ENCODE measurements at places on chromosomes 5 and 9. TPM values are rescaled to one million over a fixed set of nuclear protein-coding genes. Genes with fewer than 3 reads are reported as not detected.

The LCN2 gene
- not detected for total RNA-seq

DNA sequence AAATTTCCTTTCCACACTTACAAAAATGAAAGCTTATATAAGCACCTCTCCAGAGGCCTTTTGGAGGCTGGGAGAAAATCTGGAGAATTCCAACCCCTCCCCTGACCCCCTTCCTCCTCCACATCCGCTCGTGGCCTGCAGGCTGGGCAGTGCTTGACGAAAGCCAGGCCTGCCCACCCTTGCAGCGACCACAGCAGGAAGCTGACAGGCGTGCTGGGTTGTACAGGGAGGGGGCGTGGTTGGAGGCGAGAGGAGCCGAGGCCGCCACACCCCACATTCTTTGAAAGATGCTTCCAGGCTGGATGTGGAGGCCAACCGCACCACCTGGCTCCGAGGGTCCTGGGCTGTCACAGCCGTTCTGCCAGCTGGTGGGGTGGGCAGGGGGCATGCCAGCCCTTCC, 47.8 kb upstream of the IER5L start:
- peak; percentile 88 for DNase-seq

GRCh38 chr5:164885179-164885578, 1379.8 kb downstream of the MAT2B start:
- DNase-seq: no peak

DNA sequence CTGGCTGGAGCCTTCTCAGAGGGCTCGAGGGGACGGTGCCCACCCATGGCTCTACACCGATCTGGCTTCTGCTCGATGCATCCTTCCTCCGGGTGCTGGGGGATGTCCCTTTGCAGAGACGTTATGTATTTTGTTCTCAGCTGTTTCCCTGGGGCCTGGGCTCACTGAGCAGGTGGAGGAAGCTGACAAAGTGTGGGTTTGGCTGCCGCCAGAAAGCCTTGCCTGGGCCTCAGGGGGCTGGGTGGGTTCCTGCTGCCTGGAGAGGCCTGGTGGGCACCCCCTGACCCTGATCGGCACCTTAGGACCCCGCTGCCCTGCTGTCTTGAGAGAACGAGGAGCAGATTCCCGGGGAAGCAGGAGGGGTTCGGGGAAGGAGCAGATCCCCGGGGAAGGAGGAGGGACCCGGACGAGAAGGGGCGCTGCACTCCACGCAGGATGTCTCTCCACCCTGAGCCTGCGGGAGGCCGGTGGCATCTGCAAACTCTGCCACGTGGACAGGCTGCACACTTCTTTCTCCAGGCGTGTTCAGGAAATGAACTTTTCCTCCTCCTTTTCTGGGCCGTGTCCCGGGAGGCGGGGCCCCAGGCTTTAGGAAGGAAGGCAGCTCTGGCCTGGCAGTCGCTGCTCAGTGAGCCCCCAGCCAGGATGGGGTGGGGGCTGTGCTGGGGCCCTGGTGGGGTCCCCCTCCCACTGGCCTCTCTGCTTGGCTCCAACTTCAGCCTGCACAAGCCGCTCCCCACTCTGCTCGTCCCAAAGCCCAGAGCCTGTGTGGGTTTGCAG, 148.9 kb downstream of the RXRA start:
- DNase-seq: no peak

The C9 gene
- not detected for total RNA-seq

DNA sequence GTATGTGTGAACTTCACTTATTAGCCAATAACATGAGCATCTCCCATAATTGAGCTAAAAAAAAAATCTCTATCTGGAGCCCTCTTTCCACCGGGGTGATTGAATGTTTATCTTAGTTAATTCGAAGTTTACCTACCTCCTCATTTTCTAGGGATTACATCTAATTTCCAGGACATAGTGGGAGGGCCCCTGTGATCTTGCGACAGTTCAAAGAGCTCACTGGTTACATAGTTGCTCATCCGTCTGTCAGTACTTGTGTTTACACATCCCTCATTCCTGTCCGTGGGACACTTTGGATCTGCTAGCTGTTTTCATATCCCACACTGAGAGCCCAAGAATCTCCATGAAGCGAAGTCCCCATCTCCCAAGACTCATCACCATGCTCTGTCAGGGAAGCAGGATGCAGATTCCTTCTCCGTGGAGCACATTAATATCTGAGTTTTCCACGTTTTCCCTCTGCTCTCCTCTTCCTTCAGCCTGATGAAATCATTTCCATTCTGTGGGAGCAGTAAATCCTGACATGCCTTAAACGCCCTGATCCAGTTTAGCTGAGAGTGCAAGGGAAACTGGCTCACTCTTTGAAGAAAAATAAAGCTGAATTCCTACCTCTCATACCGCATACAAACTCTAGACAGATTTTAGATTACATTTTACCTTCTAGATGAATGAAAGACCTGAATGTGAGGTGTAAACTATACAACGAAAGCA, 10.2 kb upstream of the SFXN1 start:
- no peak for DNase-seq

DNA sequence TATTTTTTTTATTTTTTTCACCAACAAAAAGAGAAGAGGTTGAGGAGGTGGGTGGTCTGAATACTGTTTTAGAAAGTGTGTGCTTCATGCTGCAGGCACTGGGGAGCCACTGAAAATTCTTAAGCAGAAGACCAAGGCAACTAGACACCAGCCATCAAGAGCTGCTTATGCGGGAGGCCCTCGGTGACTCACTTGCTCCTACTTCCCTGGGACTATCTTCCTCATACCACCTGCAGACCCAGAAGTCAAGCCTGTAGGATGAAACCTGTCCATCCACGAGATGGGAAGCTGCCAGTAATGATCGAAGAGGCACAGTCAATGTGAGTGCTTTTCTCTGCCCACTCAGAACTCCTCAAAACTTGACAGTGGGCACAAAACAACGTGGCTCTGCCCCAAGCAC, 125.8 kb upstream of the SLC44A1 start:
- DNase-seq: no peak

DNA sequence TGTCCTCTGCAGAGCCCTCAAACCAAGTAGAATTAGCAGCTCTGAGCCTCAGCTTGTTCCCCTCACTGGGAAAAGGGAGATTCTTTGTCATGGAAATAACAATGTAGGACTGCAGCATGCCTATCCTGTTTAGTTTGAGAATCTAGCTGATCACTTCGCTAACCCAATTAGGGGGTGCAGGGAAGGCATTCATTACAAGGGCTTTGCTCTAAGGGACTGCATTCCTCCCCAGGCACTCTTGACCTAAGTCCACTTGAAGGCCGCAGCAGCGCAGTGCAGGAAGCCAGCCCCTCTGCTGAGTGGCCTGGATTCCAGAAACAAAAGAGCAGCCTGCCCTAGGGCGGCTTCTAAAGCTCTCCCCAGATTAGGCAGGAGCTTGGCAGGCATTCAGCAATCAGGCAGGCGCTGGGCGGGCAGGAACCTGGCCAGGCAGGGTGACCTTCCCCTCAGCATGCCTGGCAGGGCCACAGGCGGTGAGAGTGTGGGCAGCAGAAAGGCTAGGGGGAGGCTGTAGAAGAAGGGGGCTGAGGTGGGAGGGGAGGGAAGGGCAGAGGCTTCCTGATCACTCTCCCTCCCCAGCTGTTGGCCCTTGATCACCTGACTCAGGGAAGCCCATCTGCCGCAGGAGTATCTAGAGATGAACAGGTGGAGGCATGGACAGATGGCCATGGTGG, 24.8 kb downstream of the CCNJL start:
- no peak for DNase-seq

- DNase-seq: no peak
Measured at GRCh38 chr9:103990311-103990710, 103.8 kb upstream of the SMC2 start.

The PPP1R26 gene
- total RNA-seq: 0.18 TPM

DNA sequence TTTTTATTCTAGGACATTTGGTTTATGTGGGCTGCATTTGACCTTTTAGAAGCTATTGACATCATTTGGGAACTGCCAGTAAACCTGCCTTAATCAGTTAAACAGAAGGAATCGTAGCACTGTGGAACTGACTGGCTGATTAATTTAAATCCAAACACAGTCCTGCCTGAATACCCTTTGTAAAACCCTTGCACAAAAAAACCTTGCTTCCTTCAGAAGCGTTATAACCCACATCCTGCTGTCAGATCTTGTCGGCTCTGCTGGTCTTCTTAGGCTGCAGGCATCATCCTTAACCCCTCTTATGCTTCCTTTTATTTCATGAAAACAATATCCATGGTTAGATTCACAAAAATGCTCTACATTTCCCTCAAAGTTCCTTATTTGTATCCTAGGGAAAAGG, 46.3 kb downstream of the PAM start:
- DNase-seq: peak; percentile 54

The DAB2IP gene
- total RNA-seq: 0.18 TPM

The SLC6A3 gene
- total RNA-seq: 0.23 TPM

The DRD1 gene
- total RNA-seq: not detected

- DNase-seq: peak; percentile 22
Measured at GRCh38 chr9:132809677-132810271, 68.3 kb downstream of the AK8 start.

- DNase-seq: no peak
Measured at GRCh38 chr9:83473488-83473971, 64.7 kb downstream of the FRMD3 start.

The WNK2 gene
- total RNA-seq: not detected

GRCh38 chr9:113989017-113989713, 88.9 kb downstream of the AMBP start:
- no peak for DNase-seq

The ITGA2 gene
- total RNA-seq: 37.0 TPM

The ENTR1 gene
- total RNA-seq: 47.4 TPM

- peak; percentile 47 for DNase-seq
Measured at GRCh38 chr5:35182910-35183535, 47.3 kb downstream of the PRLR start.

GRCh38 chr5:178207917-178208280, 3.6 kb downstream of the HNRNPAB start:
- DNase-seq: no peak

GRCh38 chr5:135648116-135648515, 69.3 kb upstream of the CXCL14 start:
- DNase-seq: no peak

DNA sequence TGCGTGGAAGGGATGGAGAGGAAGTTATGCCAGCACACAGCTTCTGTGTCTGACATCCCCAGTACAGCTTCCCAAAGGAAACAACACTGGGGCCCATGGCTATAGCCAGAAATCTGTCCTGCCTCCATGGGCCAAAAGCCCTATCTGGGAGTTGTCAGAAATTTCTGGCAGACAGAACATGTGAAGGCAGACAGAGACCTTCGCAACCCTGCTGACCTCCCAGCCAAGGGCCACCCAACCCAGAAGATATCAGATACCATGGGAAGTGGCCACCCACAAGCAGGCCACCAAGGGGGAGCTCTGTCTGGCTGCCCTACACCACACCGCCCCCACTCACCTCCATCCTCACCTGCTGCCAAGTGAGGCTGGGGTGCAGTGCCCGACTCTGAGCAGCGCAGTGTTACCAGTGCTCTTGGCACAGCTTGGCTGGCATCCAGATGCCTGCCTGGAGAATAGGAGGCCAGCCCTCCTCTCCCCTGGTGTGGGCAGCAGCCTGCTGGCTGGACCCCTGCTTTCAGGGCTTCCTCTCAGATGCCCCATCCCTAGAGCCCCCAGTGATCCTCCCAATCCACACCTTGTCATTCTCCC, 61.6 kb upstream of the NEURL1B start:
- DNase-seq: no peak

- DNase-seq: no peak
Measured at GRCh38 chr5:153659039-153659736, 168.7 kb downstream of the GRIA1 start.

The KCNN2 gene
- total RNA-seq: not detected

The LCP2 gene
- 393 TPM for total RNA-seq
